ENCODE measurements at places on chromosomes 13 and 19.

DNA sequence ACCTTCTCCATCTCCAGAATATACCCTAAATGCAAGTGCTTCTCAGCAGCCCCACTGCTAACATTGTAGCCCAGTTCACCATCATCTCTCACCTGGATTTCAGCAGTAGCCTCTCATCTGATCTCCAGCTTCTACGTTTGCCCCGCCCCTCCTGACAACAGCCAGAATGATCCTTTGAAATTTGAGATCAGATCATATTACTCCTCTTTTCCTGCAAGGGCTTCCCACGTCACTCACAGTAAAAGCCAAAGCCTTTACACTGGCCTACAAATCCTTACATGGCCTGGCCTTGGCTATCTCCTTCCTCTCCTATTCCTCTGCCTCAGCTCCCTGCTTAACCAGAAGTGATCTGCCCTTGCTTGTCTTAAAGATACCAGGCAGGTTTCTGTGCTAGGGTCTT, 94.3 kb upstream of the NBEA start:
- DNase-seq, result peak; percentile 43

DNA sequence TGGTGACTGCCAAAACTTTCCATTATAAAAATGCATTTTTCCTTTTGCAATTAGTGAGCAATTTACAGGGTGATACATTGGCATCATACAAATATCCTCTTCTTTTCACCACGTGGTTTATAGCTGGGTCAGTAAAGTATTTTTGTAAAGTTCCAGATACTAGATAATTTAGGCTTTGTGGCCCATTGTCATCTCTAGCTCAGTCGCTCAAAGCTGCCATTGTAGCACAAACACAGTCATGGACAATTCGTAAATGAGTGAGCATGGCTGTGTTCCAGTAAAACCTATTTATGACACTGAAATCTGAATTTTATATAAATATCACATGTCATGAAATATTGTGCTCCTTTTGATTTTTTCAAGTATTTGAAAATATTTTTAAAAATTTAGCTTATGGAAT, 162.9 kb downstream of the USP12 start:
- no peak for DNase-seq

DNA sequence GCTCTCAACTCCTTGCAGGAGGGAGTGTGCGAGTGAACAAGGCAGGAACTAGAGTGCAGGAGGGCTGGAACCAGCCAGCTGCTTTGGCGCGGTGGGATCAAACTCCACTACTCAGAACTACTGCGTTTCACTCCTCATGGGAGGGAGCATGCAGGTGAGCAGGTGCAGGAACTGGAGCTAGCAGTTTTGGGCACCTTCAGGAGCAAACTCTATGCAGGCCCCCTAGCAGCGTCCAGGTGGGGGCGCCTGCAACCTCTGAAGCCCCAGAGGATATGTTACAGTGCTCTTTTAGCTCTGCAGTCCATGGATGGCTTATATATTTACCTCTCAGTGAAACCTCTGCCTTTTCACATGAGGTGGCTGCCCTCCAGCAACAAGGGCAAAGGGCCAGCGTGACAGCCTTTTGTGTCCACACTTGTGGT, 1303.4 kb downstream of the PCDH9 start:
- DNase-seq, result peak; percentile 37

GRCh38 chr19:50178320-50178719, 15.2 kb upstream of the IZUMO2 start:
- DNase-seq, result no peak

DNA sequence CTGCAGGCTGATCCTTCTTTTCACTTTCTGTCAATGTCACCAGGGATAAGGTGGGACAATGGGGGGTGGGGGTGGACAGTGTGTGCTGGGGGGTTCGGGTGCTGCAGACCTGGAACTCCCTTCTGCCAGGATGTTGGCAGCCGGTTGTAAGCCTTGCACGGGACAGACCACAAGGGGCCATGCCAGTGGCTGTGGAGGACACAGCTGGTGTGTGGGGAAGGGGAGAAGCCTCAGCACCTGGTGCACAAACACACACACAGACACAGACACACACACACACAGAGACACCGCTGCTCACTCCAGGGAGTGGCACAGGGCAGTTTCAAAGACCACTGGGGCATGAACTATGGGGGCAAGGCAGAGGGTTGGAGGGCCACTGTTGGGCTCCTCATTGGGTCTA, 3.6 kb downstream of the F2RL3 start:
- no peak for DNase-seq

DNA sequence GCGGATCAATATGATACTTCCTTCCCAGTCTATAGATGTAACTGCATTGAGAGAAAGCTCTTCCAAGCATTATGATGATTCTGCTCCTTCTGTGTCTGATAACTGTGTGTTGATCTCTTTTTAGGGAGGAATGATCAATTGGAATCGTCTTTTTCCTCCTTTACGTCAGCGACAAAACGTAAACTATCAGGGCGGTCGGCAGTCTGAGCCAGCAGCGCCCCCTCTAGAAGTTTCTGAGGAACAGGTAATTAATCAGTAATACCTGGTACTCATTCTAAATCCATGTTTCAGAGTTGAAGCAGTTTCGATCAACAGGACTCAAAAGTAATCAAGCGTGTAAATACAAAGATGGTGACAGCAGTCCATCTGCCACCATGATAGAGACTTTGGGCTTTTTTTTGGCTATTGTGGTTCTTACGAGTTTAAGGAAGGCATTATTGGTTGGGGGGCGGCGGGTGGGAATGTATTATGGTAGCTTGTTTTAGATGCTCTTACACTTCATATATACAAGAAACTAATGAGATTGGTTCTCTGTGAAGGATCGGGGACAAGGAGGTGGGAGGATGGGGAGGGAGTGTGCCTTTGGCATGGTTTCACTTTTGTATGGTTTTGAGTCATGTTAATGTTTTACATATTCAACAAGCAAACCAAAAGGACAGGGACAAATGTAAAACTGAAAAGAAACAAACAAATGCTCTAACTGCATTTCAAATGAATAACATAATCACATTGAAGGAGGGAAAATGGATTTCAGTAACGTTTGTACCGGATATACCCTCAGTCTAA, 60.7 kb upstream of the GPR183 start:
- no peak for DNase-seq

- no peak for DNase-seq
These were observed 428.5 kb downstream of the SPRY2 start for GRCh38 chr13:79912403-79912802.

GRCh38 chr13:104114101-104114500, 1047.9 kb upstream of the SLC10A2 start:
- DNase-seq, result no peak

- no peak for DNase-seq
These were observed 33.3 kb upstream of the SPACA7 start for GRCh38 chr13:112342841-112343361.

- DNase-seq, result peak; percentile 35
These were observed 28.2 kb downstream of the VSTM1 start for GRCh38 chr19:54035215-54036178.

DNA sequence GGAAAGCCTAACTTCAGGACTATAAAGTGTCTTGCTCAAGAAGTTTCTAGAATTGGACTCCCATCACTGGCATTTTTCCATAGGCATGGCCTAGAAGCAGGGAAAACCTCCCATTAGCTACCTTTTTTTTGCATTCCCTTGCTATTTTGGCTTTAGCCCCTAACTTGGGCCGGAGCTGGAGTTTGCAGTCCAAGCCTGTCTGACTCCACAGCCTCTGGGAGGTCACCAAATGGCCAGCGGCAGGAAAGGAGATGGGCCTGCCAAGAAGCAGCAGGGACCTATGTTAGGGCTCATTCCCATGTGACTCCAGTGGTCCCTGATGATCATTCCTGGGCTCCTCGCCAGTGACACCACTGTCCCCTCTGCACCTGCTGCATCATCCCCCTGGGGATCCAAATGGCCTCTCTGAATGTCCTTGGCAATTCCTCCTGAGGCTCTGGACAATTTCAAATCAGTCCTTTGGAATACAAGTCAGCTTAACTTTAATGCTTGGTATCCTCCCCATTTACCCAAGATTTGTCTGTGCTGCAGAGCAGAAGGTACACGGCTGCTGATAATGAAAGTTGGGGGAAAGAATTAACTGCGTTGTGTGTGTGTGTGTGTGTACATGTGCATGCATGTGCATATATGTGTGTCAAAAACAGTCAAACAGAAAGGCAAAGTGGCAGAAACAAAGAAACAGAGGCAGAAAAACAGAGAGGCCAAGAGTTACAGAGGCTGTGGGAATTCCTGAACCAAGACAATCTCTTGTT, 69.8 kb upstream of the SERP2 start:
- DNase-seq, result no peak

DNA sequence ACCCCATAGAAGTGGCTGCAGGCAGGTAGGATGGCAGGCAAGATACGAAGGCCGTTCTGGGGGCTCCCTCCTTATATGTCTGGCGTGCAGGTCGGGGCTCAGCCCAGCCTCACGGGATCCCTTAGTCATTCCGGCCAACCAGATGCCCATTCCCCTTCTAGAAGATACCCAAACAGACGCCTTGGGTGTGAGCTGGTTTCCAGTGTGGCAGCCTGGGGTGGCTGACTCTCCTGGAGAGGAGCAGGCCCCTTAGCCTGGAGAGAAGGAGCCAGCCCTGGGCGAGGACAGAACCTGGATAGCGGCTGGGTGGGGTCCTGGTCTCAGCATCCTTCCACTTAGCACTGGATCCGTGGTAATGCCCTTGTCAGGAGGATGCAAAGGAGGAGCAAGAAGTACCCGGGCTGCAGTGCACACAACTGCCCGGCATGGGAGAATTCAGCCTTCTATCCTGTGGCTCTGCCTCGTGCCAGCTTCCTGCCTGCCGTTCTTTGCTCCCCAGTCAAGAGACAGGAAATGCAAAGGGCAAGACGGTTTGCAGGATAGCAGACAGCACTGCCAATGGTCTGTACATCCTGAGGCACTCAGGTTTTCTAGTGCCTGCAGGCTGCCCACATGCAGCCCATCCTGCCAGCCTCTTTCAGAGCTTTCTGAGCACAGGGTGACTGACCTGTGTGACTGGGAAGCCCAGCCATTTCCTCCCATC, 56.7 kb upstream of the WASF3 start:
- no peak for DNase-seq

- DNase-seq, result no peak
These were observed 355.1 kb downstream of the SLITRK5 start for GRCh38 chr13:88026241-88026640.

DNA sequence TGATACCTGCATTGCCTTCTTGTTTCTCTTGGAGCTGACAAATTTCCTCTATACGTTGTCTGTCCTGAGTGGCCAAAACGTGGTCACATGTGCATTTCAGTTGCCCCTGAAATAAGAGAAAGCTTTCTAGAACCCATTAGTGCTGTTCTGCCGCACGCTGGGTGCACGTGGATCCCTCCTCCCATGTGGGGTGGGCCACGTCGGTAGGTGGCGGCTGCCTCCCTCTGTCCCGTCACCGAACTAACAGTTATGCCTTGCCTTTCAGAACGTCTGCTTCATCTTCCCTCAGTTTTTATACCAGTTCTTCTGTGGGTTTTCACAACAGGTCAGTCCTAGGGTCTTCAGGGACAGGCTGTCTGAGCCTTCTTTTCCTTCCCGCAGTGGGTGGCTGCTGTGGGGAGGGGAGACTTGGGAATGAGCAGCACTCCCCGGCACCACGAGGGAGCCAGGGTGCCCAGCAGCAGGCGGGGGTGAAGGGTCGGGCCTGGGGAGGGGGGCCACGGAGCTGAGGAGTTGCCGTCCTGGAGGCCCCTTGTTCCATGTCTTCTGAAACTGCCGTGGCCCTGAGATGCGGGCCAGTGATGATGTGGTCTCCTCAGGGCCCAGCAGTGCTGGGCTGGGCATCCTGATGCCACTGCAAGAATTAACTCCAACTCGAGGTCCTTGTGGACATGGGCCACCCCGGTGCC, 109.7 kb upstream of the MCF2L start:
- DNase-seq, result no peak

DNA sequence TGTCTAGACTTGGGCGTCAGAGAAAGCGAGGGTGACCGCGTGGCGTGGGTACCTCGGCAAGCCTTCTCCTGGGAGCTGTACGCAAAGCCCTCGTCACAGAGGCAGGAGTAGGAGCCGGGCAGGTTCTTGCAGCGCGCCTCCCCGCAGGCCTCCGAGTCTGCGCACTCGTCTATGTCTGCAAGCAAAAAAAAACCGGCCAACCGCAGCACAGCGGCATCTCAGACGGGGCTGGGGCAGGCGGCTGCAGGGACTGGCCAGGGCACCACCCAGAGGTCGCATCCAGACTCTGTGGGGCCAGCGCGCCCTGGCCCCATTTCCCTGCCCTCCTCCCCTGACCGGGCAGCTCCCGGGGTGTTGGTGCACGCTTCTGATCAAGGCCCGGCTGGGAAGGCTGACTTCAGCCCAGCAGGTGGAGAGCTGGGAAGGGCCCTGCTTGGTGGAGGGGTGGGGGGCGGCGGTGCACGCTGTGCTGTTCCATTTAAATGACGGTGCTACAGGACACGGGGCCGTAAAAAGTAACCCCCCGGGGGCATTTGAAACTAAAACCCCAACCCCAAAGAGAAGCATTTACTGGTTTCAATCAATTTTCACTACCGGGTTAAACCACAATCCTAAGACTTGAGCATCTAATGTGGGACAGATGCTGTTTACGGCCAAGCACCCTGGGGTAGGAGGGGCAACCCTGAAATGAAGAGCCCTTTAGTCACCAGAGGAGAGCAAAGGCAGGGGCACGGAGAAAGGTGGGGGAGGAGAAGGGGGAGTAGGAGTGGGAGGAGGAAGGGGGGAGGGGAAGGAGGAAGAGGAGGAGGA, 28.2 kb downstream of the GAS6 start:
- DNase-seq, result no peak

GRCh38 chr19:30710721-30711120, 338.5 kb downstream of the ZNF536 start:
- DNase-seq, result no peak

DNA sequence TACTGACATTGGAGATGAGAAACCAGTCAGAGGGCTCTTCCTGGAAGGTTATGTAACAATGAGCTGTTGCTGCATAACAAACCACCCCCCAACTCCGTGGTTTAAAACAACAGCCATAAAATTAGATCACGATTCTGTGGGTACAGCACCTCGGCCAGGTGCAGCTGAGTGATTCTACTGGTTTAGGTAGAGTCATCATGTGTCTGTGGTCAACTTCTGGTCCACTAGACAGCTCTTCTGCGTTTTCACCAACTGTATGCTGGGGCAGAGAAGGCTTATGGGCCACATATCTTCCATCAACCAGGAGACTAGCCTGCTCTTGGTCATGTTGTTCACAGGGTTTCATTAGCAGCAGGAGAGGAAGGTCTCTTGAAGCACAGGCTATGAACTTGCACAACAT, 585.5 kb downstream of the KCTD12 start:
- DNase-seq, result no peak

DNA sequence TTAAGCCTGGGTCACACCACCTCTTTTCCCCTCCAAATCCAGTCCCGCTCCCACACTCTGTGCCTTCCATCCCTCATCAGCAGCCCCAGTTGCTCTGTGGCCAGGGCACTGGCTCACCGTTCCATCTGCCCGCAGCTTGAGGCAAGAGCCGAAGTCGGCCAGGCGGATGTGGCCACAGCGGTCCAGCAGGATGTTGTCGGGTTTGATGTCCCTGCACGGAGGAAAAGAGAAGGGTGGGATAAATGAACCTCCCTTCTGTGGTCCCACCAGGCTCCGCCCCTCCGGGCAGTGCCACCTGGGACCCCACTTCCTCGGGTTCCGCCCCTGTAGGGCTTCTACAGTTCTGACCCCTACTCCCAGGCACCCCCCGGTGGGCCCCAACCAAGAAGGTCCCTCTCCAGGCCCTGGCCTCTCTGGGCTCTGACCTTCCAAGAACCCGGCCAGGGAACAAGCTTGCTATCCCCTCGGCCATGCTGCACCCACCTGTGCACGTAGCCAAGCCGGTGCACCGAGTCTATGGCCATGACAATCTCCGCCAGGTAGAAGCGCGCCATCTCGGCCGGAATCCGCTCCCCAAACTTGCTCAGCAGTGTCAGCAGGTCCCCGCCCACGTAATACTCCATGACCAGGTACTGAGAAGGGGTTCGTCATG, 4.2 kb downstream of the DMPK start:
- no peak for DNase-seq

Measured in iPS-NIHi11 (cell line).